ENCODE measurements at places on chromosomes 4 and X.
A peak's percentile ranks its signal among the peaks of the same experiment; 100 is the strongest.

- no peak overlapping the region for H3K4me3 ChIP-seq
- H3K36me3 ChIP-seq = no peaks in the 10 kb centered on the region
- no peak for DNase-seq
- no peaks in the 10 kb centered on the region for H3K4me1 ChIP-seq
Observed at GRCh38 chr4:140426610-140427105, 790 bp downstream of the CLGN start.

- H3K4me1 ChIP-seq = no peaks in the 10 kb centered on the region
- no peak for DNase-seq
- H3K36me3 ChIP-seq = no peaks in the 10 kb centered on the region
- H3K4me3 ChIP-seq = no peak overlapping the region
Observed at GRCh38 chr4:23839279-23839678, 50.6 kb downstream of the PPARGC1A start.

- no peak for DNase-seq
- H3K27ac ChIP-seq = no peak overlapping the region
- H3K4me3 ChIP-seq = no peak overlapping the region
- H3K36me3 ChIP-seq = no peaks in the 10 kb centered on the region
Observed at GRCh38 chr4:38818441-38818976, 13.9 kb upstream of the TLR1 start.

DNA sequence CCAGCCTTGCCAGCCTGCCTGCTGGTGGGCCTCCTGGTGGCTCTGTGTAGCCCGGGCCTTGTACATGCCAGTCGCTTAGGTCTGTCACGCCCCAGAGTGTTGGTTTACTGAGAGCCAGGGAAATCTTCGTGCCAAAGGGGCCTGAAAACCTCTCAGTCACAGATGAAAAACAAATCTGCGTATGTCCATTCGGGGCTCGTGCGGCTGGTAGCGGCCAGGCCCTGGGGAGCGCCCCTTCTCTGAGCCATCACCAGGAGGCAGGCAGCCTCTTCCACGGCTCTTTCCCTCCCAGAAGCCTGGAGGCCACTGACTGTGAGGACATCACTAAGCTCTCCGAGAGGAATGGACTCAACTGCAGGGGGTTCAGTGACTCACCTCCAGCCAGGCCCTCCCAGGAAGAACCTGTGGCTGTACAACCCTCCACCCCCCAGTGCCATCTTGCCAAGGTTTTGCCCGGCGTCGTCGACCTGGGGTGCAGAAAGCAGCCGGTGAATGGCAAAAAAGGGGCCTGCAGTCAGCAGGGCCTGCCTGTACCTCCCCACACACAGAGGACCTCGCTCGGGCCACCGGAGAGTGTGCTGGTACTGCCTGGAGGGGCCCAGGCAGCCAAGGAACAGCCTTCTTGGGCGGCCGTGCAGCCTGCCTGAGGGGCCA is 162.2 kb downstream of the BCOR start:
- DNase-seq = no peak
- no peaks in the 10 kb centered on the region for H3K27me3 ChIP-seq
- H3K4me3 ChIP-seq = no peak overlapping the region
- no peak overlapping the region for H3K27ac ChIP-seq
- H3K4me1 ChIP-seq = peaks cover 6% of the 10 kb centered on the region

GRCh38 chr4:10878861-10879260 is 194.3 kb upstream of the CLNK start:
- DNase-seq = no peak
- H3K4me1 ChIP-seq = no peaks in the 10 kb centered on the region
- H3K27ac ChIP-seq = no peak overlapping the region
- H3K27me3 ChIP-seq = no peaks in the 10 kb centered on the region

GRCh38 chrX:130539721-130540321 is 138.0 kb downstream of the RBMX2 start:
- H3K4me1 ChIP-seq = no peaks in the 10 kb centered on the region
- no peaks in the 10 kb centered on the region for H3K36me3 ChIP-seq
- no peaks in the 10 kb centered on the region for H3K27me3 ChIP-seq

DNA sequence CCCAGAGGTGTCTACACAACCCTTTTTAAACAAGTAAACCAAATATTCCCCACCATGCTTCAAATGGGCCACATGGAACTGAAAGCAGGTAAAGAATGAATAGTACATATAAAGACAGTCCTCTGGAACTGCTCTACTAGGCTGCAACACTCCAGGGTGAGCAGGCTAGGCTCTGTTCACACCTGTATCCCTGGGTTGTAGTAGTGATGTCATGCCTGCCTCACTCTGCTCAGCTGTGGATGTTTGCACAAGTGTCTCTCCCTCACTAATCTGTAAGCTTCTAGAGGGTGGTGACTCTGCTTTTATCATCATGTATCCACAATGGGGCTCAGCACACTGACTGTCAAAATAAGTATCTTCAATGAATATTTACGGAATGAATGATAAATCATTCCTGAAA is 20.4 kb downstream of the LEF1 start:
- H3K36me3 ChIP-seq = peaks cover 9% of the 10 kb centered on the region
- H3K27me3 ChIP-seq = no peaks in the 10 kb centered on the region
- H3K4me3 ChIP-seq = peak overlapping the region; percentile 43
- no peak for DNase-seq

- no peaks in the 10 kb centered on the region for H3K36me3 ChIP-seq
- H3K4me1 ChIP-seq = peaks cover 6% of the 10 kb centered on the region
- DNase-seq = no peak
Observed at GRCh38 chrX:389021-389441, 2.3 kb upstream of the PPP2R3B start.

- no peak overlapping the region for H3K27ac ChIP-seq
- no peaks in the 10 kb centered on the region for H3K27me3 ChIP-seq
- H3K4me1 ChIP-seq = no peaks in the 10 kb centered on the region
- DNase-seq = no peak
Observed at GRCh38 chrX:100599456-100599855, 14.7 kb downstream of the TNMD start.
